ENCODE measurements at places on chromosomes 2 and 18.

DNA sequence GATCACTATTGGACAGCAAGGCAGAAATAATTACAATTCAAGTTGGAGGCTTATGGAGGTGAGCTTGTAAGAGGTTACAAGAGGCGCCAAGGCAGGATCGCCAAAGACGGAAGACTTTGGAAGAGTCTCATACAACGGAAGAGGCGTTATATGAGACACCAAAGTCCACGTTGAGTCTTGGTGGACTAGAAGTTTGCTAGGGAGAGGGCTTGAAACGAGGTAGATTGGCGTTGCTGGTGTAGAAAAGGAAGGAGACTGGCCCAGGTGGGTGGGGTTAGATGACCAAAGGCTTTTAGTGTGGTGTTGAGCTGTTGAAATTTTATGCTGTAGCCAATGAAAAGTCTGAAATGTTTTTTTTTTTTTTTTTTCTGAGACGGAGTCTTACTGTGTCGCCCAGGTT lies 1.4 kb downstream of the MSH2 start:
- no peak for DNase-seq

DNA sequence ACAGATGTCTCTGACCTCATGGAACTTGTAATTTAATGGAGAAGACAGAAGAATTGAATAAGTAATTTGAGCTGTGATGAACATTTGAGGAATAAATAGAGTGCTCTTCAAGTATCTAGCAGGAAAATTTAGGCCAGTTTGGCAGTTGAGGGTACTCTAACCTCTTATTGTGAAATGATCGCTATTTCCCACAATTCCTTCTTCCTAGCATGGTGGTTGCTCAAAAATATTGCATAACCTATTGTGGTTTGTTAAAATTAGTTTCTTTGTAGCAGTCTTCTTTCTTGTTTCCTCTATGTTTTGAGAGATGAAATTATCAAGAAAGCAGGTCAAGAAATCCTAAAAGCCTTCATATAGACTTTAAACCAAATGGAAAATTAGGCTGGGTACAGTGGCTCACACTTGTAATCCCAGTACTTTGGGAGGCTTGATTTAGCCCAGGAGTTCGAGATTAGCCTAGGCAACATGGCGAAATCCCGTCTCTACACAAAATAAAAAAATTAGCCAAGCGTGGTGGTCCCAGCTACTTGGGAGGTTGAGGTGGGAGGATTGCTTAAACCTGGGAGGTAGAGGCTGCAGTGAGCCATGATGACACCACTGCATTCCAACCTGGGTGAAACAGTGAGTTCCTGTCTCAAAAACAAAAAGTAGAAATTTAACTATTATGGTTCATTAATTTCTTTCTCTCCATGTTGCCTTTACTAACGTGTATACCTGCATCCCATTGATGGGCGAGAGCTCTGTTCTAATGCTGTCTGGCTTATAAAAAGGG lies 58.7 kb downstream of the RBKS start:
- no peak for DNase-seq

DNA sequence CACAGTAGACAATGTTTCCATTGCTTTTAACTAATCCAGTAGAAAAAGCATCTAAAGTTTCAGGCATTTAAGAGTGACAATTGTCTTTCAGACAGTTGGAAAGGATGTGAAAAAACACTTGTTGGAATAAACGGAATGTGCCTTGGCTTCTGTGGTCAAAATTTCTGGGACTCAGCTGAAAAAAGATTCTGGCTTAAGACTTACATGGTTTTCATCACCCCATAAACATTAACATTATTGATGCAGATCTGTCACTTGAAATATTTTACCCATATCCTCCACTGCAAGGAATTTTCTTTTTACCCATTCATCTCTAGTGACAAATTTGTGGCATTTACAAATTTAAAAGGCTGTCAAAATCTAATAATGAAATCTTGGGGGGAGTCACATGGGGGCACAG lies 166.0 kb downstream of the SRBD1 start:
- no peak for DNase-seq

DNA sequence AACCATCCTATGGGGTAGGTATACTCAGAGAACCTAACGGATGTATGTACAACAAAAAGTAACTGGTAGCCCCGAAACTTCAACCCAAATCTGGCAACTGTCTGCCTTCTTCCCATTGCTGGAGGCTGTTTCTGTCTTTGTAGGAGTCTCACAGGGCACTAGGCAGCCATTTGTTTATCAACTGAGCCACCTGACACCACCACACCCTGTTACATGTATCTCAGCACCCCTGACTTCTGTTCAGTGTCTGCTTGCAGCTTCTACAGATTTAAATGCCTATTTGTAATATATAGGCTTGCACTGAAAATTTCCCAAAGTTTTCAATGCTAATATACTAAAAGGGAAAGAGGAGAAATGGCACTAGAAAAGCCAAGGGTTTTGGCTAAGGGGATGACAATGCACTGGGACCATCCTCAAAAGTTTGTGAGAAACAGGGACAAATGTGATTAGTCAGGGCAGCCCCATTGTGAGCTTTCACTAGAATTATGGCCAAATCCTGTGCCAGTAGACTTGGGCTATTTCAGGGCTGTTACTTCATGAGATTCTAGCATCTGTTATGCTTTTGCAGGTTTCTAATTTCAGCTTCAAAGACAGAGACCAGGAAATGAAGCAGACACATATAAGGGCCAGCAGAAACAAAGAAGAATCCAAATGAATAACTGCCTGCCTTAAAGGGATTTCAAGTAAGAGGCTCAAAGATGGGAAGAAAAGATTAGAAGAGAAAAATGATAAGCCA lies 103.3 kb downstream of the MYO5B start:
- no peak for DNase-seq

- DNase-seq: no peak
Observed at GRCh38 chr2:96526615-96527285, 9.8 kb upstream of the ARID5A start.

- peak; percentile 16 for DNase-seq
Observed at GRCh38 chr2:206981739-206982340, 42.5 kb downstream of the CPO start.

DNA sequence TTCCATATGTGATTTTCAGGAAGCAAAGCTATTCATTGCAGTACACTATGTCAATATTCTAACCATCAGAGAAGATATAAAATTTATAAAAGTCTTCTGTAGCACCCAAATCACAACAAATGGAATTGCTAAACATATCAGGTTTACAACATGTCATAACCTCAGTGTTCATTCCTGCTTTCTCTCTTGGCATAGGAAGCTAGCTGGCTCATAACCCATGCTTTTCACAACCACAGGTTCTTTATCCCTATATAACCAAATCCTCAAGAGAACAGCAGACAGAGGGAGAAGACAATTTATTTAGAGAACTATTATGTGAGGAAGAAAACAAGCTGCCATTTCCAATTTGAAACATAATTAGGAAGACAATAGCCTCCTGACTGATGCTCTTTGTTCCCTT lies 997.0 kb upstream of the ACVR2A start:
- DNase-seq: no peak

GRCh38 chr2:174028935-174029334 lies 63.8 kb upstream of the SP3 start:
- no peak for DNase-seq

- no peak for DNase-seq
Observed at GRCh38 chr18:63878343-63878742, 9.2 kb upstream of the SERPINB2 start.

DNA sequence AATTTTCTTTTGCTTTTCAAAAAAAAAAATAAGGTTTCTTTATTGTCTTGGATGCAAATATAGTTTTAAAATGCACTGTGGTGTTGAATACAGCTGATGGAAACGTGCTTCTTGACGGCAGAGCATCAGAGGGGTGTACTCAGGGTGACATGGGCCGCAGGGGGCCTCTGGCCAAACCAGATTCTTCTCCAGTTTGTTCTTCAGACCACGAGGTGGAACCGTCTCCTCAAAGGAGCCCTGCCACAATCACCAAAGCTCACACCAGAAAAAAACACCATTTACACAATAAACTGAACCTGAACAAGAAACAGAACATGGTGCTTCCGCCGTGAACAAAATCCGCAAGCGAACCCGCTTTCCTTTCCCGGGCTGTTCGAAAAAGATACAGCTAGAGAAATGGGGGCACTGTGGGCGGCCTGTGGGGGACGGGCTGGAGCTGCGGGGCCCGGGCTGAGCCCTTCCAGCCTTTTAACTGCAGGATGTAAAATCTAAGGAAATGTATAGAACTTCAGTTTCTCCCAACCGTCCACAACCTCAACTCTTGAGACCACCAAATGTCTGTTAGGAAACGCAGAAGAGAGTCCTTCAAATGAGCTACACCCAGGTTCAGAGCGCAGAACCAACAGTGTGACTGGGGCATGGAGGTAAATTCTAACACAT lies 34.5 kb downstream of the PSMG2 start:
- DNase-seq: no peak

GRCh38 chr2:25431604-25432003 lies 89.9 kb upstream of the DNMT3A start:
- no peak for DNase-seq

GRCh38 chr2:22842205-22842869 lies 542.6 kb upstream of the KLHL29 start:
- DNase-seq: no peak

- no peak for DNase-seq
Observed at GRCh38 chr2:98606431-98606830, 1.9 kb downstream of the COA5 start.

Data from activated CD4-positive, alpha-beta T cell treated with anti-CD3 and anti-CD28 coated beads, Interleukin-2, amount 50 U/mL, for 24 hours (primary cell).